ENCODE measurements at places on chromosomes 6 and 20. TPM values are rescaled to one million over a fixed set of nuclear protein-coding genes. Genes with fewer than 3 reads are reported as not detected.

KHDC1L gene
- total RNA-seq: not detected

DDRGK1 gene
- 137 TPM for total RNA-seq

PHF10 gene
- 54.4 TPM for total RNA-seq

TTBK1 gene
- total RNA-seq: 70.0 TPM

MAS1 gene
- 8.2 TPM for total RNA-seq

COL11A2 gene
- 13.5 TPM for total RNA-seq

ADGRF4 gene
- total RNA-seq: not detected

SPATS1 gene
- 0.49 TPM for total RNA-seq

SLC17A2 gene
- not detected for total RNA-seq

DNA sequence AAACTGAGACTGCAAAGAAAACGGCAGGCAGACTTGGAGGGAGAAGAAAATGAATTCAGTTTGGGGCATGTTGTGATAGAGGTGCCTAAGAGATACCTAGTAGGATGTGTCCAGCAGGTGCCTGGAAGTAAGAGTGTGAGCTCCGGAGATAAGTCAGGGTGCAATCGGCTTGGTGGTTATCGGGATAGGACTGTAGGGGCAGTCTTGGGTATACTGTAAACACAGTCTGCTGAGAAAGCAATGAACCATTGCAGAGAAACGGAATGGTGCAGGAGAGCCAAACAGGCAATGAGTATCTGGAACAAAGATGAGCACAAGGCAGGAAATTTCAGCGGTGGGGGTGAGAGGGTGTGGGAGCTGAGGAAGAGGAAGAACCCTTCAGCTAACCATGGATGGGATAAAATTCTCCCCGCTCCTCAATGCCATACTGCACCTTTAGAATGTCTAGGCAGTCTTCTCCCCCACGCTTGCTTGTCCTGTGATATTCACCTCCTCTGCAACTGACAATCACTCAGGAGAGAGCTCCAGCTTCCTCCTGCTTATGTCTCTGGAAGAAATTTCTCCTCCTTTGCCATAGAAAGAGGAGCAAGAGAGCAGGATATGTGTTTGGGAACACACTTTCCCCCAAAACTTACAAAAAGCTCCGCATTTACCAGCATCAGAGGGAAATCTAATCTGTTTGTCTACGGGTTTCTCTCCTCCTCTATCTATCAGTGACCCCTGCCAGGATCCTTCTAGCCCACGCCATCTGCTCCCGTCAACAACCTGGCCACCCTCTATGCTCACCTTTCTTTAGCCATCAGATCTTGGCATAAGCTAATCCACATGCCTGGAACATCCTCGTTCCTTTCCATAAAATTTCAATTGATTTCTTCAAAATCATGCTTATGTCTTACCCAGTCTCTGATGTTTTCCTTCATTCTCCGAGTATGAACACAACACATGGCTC, 381.7 kb upstream of the JARID2 start:
- no peak for DNase-seq

DNA sequence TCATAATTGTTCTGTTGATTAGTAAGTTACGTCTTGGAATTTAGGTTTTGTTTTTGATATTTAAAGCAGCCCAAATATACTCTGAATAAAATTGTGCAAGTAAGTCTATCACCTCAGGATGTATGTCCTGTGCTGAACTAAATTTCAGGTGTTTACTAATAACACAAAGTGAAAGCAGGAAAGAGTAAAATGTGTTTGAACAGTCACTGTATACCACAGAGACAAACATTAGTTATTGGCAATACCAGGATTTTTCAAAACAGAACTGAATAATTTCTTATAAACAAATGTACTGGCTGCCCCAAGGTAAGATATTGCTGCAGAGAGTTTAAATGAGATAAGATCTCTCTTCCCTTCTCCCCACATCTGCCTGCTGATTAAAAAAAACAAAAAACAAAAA, 404.7 kb upstream of the RUNX2 start:
- no peak for DNase-seq

DNA sequence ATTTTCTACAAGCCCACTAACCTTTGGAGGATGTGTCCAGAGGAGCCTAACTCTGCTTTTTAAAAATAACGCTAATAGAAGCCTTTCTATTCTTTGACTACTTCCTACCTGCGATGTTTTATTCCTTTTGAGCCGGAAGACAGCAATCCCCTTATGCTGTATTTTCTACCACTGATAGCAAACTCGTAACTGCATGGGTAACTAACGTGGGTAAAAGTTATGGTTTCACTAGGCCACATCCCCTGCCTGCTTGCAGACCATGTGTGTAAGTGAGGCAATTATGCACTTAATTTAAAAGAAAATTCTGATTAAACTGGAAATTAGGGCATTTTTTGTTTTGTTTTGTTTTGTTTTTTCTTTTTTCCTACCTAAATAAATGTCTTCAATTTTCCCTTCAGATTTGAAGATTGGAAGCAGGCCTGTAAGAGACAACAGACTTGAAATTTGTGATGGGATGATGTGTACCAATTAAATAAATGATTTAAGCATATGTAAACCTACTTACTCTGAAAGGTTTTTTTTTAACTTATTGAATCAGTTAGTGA, 931 bp downstream of the UFL1 start:
- no peak for DNase-seq

GRCh38 chr6:162798546-162799266, 70.9 kb downstream of the PACRG start:
- no peak for DNase-seq

- no peak for DNase-seq
Observed at GRCh38 chr6:6680526-6680925, 92.0 kb downstream of the LY86 start.

GRCh38 chr6:145036848-145037567, 698.3 kb downstream of the EPM2A start:
- DNase-seq: no peak

DNA sequence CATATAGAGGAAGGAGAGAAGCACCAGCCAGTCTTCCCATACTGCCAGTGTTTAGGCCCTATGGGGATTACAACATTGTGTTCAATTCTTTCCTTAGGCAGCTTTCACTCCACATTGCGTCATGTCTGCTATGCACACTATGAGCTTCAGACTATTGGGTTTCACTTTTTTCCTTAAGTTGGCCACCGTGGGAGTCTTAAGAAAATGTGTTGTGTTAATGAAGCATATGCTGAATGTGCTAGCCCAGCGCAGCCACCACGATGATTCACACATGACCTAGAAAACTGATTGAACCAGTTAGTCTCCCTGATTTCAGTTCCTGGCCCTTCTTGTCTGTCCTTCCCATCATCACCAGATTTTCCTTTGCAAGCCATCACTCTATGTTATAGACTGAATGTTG, 21.5 kb downstream of the TUBB2B start:
- no peak for DNase-seq

DNA sequence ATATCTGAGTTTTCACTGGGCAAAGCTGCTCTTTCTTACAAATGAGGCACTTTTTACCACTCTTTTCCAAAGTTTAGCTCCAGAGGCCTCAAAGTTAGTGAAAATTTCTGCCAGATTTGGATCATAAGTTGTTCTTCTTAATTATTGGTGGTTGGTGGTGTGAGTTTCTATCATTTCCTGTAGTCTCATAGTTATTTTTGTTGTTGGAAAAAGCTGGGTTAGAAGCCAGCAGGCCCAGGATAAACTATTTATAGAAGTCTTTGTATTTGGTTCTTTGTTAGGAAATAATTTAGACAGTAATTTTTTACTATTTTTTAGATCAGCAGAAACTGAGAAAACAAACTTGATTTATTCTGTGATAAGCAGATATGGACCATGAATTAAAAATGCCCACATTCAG, 10.6 kb downstream of the PFDN4 start:
- DNase-seq: no peak

DNA sequence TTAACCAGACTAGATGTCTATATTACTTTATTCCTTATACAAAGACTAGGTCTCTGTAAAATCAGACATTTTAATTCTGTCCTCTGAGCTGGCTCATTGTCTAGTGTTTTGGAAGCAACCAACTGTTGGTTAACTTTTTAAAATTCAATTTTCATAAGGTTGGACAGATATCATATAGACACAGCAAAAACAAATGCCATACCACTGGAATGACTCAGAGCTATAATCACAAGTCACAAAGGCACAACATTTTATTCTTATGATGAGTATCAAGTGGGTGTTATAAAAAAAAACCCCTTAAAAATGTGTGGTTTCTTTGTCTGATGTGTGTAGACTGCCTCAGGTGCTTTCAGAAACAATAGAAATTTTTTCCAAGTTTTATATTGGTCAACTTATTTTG, 296.2 kb upstream of the MARCKS start:
- DNase-seq: no peak

DNA sequence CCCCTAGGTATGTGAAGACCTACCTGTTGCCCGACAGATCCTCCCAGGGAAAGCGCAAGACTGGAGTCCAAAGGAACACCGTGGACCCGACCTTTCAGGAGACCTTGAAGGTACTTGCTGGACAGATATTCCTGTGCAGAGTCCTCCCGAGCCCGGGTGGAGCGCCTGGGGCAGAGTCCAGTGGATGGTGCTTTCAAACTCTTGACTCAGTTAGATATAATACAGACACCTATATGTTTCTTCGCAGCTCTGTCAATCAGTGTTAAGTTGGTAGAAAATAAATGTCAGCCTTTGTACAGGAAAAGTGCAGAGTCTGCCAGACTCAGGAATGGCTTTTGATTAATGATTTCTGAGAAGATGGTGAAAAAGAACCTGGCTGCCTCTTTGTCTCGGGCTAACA, 67.2 kb downstream of the EZR start:
- DNase-seq: no peak

DNA sequence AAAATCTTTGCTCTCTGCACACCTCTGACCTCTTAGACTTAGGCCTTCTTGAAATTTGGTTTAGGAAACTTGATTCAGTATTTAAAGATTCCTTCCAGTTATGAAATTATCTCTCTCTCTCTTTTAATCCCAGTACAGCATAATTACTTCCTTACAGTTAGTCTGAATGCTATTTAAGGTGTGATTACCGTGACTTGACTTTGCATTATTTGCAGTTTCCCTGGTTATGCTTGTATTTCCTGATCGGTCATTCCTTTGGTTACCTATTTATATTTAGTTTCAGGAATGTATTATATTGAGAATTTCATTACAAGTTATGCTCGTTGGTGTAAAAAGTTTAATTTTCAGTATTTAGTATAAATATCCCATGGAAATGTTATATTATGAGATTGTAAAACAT, 16.3 kb downstream of the TMEM170B start:
- no peak for DNase-seq

DNA sequence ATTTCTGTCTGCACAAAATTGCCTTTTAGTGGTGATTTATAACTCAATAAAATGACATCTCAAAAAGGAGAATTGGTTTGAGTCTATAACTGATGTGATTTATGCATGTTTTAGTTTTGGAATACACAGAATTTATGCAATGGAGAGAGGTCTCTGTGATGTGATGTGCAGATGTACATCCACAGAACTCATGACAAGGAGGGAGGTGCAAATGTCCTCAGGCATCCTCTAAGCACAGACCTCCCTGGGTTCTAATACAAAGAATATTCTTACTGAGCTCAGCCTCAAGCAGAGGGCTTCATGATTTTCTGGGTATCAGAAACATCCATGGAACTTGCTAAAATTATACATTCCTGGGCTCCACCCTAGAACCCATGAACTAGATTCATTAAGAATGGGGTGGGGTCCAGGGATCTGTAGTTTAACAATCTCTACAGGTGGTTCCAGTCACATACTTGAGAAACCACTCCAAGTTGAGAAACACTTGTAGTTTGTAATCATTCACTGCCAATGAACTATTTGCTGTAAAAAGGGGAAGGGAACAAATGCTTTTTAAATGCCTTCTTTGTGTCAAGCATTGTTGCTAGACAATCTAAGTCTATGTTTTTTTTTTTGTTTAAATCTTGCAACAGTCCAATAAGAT, 60.2 kb upstream of the NEDD9 start:
- DNase-seq: no peak

- DNase-seq: no peak
Observed at GRCh38 chr20:58790454-58790853, 60.2 kb downstream of the GNAS-AS1 start.

DNA sequence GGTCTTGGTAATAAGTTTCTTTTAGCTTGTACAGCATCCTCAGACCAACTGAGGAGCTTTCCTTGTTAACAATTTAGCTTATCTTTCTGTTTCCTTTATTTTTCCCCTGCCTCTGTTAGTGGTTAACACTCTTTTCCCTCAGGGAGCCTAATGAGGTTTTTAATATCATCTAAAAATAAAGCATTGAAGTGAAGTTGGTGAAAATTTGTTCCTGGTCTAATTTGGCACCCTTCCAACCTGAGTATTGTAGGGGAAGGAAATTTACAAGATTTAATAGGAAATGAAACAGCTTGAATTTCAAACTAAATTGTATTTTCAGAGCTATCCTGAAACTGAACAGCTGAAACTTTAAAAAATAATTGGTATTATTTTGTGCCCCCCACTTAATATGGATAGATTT, 28.1 kb upstream of the VAPB start:
- DNase-seq: no peak

DNA sequence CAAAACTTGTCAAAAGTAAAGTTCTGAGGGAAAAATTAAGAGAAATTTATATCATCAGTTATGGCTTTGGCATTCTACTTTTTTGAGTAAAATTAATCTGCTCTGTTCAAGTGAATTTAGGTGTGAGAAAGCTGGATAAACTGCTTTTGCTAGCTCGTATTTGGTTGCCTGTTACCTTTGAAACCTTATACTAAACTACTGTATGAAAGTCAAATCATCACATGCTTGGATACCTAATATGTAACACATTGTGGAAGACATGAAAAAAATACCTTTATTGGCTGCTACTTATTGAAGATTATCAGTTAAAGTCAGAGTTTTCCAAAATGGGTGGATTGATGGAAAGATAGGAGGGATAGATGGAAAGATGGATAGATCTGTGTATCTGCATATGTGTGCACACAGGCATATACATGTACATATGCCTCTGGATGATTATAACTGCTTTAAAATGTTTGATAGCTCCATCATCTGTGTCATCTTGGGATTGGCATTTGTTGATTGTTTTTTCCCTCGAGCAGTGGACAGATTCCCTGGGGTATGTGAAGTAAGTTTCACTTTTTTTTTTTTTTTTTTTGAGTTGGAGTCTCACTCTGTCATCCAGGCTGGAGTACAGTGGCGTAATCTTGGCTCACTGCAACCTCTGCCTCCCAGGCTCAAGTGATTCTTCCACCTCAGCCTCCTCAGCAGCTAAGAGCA, 24.3 kb downstream of the SCAF8 start:
- DNase-seq: no peak

GRCh38 chr20:47713878-47714450, 71.3 kb downstream of the SULF2 start:
- DNase-seq: no peak

DNA sequence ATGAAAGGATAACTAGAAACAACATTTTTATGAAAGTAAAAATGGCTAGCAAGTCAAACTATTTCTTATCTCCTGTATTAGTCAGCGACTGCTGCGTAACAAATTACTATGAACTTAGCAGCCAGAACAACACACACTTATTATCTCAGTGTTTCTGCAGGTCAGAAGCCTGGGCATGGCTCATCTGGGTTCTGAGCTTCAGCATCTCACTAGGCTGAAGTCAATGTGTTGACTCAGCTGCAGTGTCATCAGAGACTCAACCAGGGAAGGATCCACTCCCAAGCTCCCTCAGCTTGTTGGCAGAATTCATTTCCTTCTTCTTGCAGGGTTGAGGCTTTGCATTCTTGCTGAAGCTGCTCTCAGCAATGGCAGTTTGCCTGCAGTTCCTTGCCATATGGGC, 33.2 kb upstream of the IGF2R start:
- DNase-seq: no peak

All from dorsolateral prefrontal cortex (tissue), 122 donors.